CD4-positive, alpha-beta T cell treated with Interleukin-17A for 1 hour (primary cell): ENCODE measurements at places on chromosomes 11 and 22.

GRCh38 chr11:11505190-11505589 lies 116.6 kb downstream of the GALNT18 start:
- DNase-seq = no peak

DNA sequence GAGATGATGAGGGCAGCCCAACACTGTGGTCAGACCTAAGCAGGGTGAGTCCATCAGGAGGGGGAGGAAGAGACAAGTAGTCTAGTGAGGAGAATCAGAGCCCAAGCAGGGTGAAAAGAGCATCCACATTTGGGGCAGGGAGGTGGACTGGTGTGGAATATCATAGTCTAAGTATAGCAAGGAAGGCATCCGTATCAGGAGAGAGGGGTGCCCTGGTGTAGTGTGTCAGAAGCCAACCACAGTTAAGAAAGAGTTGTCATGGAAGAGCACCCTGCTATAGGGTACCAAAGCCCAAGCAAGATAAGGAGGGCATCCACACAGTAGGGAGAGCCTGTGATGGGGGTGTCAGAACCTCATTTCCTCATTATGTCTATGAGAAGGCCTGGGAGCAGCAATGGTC lies 45.3 kb downstream of the PAK1 start:
- DNase-seq = no peak

GRCh38 chr11:1073851-1074243 lies 827 bp upstream of the MUC2 start:
- DNase-seq = no peak

- DNase-seq = no peak
Observed at GRCh38 chr22:25930788-25931310, 188.9 kb downstream of the MYO18B start.

DNA sequence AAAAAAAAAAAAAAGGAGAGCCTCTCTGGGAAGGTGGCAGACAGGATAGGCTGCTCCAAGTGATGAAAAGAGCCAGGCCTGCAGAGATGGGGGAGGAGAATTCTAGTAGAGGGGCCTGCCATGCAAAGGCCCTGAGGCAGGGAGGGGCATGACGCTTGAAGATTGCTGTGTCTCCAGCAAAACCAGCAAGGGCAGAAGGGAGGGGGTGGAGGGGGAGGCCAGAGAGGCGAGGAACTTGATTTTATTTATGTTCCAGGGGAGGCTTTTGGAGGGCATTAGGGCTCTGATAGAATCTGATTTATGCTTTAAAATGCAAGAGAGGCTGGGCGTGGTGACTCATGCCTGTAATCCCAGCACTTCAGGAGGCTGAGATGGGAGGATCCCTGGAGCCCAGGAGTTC lies 16.7 kb upstream of the PACSIN2 start:
- no peak for DNase-seq

- no peak for DNase-seq
Observed at GRCh38 chr22:29215012-29215860, 9.5 kb downstream of the EMID1 start.

GRCh38 chr11:61618978-61619377 lies 38.1 kb upstream of the SYT7 start:
- no peak for DNase-seq

DNA sequence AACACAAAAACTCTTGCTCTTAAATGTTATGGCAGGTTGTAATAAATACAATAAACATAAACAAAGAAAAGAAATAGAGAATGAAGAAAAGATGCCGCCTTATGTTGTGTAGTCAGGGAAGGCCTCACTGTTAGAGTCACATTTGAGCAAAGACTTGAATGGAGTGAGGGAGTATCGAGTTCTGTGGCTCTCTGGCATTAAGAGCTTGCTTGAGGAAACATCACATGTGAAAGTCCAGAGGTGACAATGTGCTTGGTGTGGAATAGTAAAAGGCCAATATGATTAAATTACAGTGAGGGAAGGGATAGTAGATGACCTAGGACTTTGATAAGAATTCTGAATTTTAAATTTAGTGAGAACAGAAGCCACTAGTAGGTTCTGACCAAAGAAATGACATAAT lies 139.4 kb downstream of the ATG16L2 start:
- DNase-seq = no peak

DNA sequence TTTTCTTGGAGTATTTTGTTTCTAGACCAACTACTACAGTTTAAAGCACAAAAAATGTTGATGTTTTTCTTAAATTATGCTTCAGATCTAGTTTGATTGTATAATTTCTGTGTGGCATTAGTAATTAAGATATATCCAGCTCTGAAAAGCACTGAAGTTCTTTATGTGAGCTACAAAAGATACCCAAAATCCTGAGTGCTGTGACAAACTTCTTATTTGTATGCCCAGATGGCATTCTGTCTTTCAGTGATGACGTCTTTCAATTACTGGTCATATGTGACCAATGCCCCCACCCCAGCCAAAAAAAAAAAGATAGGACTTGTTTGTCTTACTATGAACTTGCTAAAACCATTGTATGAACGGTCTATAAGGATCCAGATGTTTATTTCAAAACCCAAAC lies 51.3 kb downstream of the BIRC2 start:
- DNase-seq = no peak

DNA sequence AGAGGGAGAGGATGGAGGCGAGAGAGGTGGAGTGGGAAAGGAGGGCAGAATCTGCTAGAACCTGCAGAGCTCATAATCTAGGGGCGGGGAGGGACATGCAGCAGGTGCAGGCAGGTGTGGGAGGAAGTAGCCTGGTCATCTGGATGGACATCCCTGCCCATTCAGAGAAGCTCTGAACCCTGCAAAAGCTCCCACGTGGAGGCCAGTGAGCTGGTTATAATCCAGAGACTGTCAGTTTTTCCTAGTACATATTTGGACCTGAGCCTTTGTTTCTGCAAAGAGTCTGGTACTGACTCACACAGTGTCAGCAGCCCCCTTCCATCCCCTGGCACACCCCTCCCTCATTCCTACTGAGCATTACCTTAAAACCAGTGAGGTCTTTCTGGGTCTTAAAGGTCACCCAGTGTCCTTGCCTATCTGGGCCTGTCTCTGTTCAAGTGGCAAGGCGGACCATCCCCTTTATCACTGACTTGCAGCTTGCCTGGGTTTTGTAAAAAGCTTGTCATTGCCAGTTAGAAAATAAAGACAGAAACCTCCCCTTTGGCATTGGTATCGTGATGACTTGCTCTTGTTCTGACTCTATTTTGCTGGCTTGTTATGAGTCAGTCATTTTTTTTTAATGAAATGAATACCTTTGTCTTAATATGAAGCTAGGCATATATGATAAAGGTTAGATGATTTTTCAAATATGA lies 26.1 kb downstream of the PTPRJ start:
- DNase-seq = peak; percentile 40

GRCh38 chr22:39908737-39909136 lies 7.9 kb downstream of the GRAP2 start:
- DNase-seq = peak; percentile 53

- DNase-seq = peak; percentile 61
Observed at GRCh38 chr11:66126808-66127555, 56.9 kb downstream of the PACS1 start.

GRCh38 chr11:121722431-121723245 lies 269.9 kb upstream of the SORL1-AS1 start:
- DNase-seq = no peak

DNA sequence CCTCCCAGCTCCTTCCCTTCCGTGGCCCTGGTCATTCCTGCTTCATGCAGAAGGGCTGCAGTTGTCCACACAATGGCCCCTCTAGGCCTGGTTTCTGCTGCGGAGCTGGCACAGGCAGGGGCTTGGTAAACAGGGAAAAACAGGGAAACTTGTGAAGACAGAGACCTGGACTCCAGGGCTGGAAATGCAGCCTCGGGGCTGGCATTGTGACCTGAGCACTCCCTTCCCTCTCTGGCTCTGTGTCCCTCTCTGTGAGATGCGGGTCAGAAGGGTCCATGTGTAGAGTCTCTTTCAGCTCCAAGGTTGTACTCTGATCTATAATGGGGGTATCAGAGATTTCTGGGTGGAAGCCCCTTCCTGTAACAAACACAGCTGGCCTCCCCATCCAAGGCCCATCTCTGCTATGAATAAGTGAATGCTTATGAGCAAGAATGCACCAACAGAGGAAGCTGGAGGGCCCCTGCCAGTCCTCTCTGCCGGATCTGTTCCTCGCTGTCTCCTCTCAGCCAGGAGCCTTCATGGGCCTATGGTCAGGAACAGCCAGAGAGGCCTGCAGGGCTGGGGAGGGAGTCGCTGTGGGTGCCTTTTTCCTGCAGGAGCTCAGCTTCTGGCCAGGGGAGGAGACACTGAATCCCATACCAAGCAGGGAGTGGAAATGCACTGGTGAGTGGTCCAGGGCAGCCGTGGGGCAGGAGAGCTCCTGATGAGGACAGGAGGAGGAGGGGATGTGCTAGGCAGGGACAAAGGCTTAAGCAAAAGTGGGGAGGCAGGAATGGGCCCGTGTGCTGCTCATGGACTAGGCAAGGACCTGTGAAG lies 6.7 kb upstream of the DERL3 start:
- no peak for DNase-seq

- DNase-seq = peak; percentile 77
Observed at GRCh38 chr11:46529095-46529905, 64.5 kb downstream of the AMBRA1 start.

DNA sequence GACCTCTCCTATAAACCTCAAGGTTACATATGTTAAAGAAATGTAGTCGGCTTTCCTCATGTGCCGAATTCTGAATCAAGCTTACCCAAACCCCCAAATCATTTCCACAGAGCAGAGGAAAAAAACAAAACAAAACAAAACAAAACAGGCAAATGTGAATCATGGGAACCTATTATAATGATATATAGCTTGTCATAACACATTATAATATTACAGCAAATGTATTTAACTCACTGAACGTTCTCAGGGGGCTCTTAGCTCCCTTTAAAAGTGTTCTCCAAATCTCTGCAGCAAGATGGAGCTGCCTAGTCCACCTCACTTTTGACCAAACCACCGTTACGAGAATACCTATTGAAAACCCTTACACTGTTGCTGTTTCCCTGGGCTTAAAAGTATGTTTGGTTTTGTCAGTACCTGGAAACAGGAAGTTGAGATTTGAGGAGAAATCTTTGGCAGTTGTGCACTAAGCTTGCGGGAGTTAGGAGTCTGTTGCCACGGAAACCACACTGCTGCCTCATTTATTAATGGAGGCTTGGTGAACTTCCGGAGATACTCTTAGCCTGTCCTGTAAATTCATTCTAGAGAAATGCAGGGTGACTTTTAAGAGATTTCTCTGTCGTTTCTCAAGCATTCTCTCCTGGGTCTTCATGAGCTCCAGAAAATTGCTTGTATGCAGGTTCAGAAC lies 167.0 kb upstream of the RASSF10 start:
- no peak for DNase-seq

- DNase-seq = no peak
Observed at GRCh38 chr11:57275582-57275981, 38.5 kb upstream of the APLNR start.

- DNase-seq = no peak
Observed at GRCh38 chr22:42960531-42961399, 54.2 kb downstream of the PACSIN2 start.
